ENCODE measurements at places on chromosomes 2 and 18. TPM values are rescaled to one million over a fixed set of nuclear protein-coding genes. Genes with fewer than 3 reads are reported as not detected.
A peak's percentile ranks its signal among the peaks of the same experiment; 100 is the strongest.

- DNase-seq: no peak
Measured at GRCh38 chr18:46772357-46772756, 15.5 kb upstream of the ST8SIA5 start.

Gene NEU4
- not detected for total RNA-seq

- DNase-seq: no peak
Measured at GRCh38 chr2:216285701-216286100, 86.6 kb downstream of the MARCHF4 start.

Gene MBOAT2
- total RNA-seq: 21.3 TPM

GRCh38 chr2:100321179-100321865 is 979 bp downstream of the LONRF2 start:
- DNase-seq: no peak

Gene GNAL
- 17.3 TPM for total RNA-seq

- no peak for DNase-seq
Measured at GRCh38 chr2:98127229-98127989, 40.4 kb downstream of the VWA3B start.

DNA sequence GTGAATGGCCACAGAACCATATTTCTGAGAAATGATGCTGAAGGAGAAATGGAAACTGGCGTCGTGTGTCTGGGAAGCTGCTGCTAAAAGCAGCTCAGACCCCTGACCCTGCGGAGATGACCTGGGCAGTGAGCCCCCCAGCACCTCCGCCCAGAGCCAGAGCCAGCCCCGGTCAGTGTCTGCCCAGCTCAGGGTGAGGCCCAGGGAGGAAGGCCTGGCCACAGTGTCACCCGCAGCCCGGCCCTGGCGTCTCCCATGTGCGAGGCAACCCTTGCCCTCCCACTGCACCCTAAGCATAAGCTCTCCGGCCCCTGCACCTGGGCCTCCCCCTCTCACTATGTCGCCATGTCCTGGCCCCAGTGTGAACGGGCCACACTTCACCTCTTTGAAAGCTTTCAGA is 502.8 kb downstream of the EIPR1 start:
- no peak for DNase-seq

DNA sequence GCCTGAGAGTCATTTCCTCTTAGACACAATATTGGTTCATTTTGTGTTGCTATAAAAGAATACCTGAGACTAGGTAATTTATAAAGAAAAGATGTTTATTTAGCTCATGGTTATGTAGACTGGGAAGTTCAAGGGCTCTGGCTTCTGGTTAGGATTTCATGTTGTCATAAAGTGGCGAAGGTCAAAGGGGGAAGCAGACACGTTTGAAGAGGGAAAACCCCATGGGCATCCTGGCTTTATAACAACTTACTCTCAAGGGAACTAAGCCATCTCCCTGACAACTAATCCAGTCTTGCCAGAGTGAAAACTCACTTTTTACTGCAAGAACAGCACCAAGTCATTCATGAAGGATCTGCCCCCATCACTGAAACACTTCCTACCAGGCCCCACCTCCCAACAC is 89.7 kb upstream of the RNF152 start:
- no peak for DNase-seq

GRCh38 chr2:65053199-65053598 is 3.0 kb upstream of the CEP68 start:
- no peak for DNase-seq

GRCh38 chr18:3603421-3604234 is 153.7 kb downstream of the TGIF1 start:
- peak; percentile 97 for DNase-seq

DNA sequence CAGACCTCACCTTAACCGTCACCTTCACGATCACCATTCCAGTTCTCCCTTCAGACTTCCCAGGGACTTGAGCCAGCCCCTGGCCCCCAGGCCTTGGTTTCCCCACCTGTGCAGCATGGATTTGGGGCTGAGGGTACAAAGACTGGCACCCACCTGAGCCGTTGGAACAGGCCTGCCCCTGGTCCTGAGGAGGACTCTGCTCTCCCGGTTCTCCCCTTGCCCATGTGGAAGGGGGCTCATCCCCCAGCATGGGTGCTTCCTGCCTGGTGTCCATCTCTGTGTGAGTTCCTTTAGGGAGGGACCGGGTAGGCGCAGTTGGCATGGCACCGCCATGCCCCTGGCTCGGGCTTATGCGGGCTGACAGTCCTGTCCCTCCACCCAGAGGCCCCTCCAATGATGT is 10.9 kb upstream of the GPR35 start:
- no peak for DNase-seq

Gene PSMA8
- not detected for total RNA-seq

GRCh38 chr2:26642429-26642828 is 1.3 kb upstream of the CIB4 start:
- DNase-seq: no peak

- no peak for DNase-seq
Measured at GRCh38 chr2:207252979-207253645, 87.4 kb upstream of the KLF7 start.

DNA sequence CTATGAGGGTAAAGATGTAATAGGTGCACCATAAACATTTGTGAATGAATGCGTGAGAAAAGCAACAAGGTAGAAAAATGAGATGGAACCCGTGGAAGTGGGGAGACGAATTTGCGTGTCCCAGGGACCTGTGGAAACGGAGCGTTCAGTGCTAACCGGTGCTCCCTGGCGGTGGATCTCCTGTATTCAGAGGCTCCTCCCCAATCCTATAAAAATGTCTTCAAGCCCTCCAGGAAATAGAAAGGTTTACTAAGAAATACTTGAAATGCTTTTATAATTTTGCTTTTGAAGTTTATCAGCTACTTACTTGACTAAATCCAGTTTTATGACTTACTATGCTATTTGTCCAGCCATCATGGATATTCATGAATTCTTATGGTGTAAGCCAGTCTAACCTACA is 62.8 kb upstream of the RBM44 start:
- no peak for DNase-seq

- no peak for DNase-seq
Measured at GRCh38 chr2:191351298-191351697, 106.1 kb downstream of the MYO1B start.

Gene LRP1B
- total RNA-seq: 0.76 TPM

GRCh38 chr2:239344857-239345216 is 56.0 kb downstream of the HDAC4 start:
- no peak for DNase-seq

DNA sequence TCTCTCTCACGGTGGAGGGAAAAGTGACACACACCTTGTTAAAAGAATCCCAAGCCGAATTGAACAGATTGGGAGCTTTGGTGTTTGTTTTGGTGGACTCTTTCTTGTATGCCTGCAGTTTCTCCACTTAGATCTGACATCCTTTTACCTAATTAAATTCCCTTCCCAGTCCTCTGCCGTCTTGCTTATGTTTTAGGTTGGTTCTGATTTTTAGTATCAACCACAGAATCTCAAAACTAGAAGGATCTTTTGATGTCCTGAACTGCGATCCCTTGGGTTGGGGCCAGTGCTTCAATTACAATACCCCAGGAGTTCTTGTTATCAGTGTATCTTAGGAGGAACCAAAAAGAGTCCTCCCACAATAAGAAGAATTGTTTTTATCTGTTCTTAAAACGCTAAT is 112.3 kb downstream of the PRKCE start:
- no peak for DNase-seq

DNA sequence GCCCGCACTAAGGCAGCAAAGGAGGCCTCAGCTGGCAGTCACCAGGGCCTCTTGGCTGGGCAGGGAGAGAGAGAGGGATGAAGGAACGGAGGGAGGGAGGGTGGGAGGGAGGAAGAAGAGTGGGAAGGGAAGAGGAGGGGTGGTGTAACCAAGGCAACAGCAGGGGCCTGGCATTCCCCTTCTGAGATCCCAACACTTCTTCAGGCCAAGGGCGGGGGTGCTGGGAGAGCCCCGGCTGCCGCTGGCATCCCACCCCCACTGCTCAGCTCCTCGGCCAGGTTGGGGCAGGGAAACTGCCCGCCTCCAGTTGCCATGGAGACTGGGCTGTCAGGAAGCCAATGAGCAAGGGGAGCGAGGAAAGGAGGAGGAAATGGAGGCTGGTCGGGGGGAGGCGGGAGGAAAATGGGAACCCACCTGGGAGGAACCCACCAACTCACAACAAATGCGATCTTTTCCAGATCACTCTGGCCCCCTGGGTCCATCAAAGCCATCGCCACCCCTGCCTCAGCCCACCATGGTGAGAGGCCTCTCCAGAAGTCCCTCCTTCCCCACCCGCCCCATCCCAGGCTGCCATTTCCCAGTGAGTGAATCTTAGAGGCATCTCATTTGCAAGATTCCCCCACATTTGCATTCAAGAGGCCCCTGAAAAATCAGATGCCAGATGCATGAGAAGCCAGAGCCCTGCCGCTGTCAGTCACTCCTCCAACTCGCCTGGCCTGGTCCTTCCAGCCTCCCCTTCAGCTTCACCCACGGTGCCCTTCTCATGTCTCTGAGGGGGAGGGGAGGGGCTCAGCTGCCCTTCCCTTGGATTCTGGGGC is 12.4 kb downstream of the SH2D6 start:
- DNase-seq: no peak

GRCh38 chr2:55985406-55985805 is 61.8 kb upstream of the EFEMP1 start:
- DNase-seq: no peak
